Activated naive CD8-positive, alpha-beta T cell treated with anti-CD3 and anti-CD28 coated beads, Interleukin-2, amount 50 U/mL, for 24 hours (primary cell): ENCODE measurements at places on chromosomes 11 and 22.
A peak's percentile ranks its signal among the peaks of the same experiment; 100 is the strongest.

GRCh38 chr11:26142891-26143290 lies 189.0 kb upstream of the ANO3 start:
- DNase-seq = no peak
- H3K27ac ChIP-seq = no peak overlapping the region
- H3K27me3 ChIP-seq = no peaks in the 10 kb centered on the region
- no peaks in the 10 kb centered on the region for H3K4me1 ChIP-seq
- H3K36me3 ChIP-seq = no peaks in the 10 kb centered on the region

- peaks cover 33% of the 10 kb centered on the region for H3K4me1 ChIP-seq
- H3K36me3 ChIP-seq = no peaks in the 10 kb centered on the region
- DNase-seq = no peak
- no peak overlapping the region for H3K27ac ChIP-seq
These were observed 26.2 kb downstream of the EHF start for GRCh38 chr11:34647131-34647530.

DNA sequence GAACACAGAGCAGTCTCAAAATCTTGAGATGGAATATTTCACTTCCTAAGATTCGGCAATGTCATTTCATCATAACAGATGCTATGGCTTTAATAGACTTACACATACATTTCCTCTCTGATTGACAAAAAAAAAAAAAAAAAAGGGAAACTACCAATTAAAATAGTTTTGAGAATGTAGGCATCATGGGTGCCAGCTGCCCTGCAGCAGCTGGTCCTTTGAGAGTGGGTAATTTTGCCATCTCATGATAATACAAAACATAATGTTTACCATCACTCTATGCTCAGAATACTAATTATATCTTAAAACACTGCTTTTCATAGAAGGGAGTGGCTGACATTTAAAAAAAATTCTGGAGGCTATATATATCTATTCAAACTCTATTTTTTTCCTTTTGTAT lies 775.6 kb upstream of the CCDC90B start:
- no peaks in the 10 kb centered on the region for H3K4me1 ChIP-seq
- no peak for DNase-seq
- no peak overlapping the region for H3K27ac ChIP-seq

- no peaks in the 10 kb centered on the region for H3K4me1 ChIP-seq
- H3K4me3 ChIP-seq = no peak overlapping the region
- H3K27ac ChIP-seq = no peak overlapping the region
- no peaks in the 10 kb centered on the region for H3K27me3 ChIP-seq
- no peak for DNase-seq
These were observed 97.5 kb downstream of the TSPAN18 start for GRCh38 chr11:44824300-44824704.

- H3K4me3 ChIP-seq = peak overlapping the region; percentile 32
- H3K4me1 ChIP-seq = peaks cover 31% of the 10 kb centered on the region
- peak; percentile 56 for DNase-seq
- H3K27me3 ChIP-seq = no peaks in the 10 kb centered on the region
- H3K36me3 ChIP-seq = peaks cover 28% of the 10 kb centered on the region
- H3K27ac ChIP-seq = peak overlapping the region; percentile 67
These were observed 78.9 kb downstream of the FLI1 start for GRCh38 chr11:128772814-128773213.

DNA sequence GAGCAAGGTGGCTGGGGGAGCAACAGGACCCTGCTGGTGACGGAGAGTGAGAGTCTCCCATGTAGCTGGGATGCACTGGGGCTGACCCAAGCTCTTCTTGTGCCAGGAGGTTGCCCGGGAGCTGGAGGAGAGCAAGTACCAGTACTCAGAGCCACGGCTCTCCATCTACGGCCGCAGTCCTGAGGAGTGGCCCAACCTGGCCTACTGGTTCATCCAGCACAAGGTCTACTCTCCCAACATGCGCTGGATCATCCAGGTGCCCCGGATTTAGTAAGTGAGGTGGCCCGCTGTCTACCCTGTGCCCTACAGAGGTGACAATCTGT lies 40.4 kb downstream of the AMPD3 start:
- no peak overlapping the region for H3K4me3 ChIP-seq
- no peak overlapping the region for H3K27ac ChIP-seq
- no peaks in the 10 kb centered on the region for H3K27me3 ChIP-seq
- no peaks in the 10 kb centered on the region for H3K4me1 ChIP-seq
- DNase-seq = no peak
- H3K36me3 ChIP-seq = peaks cover 20% of the 10 kb centered on the region

GRCh38 chr11:81647374-81647773 lies 1086.3 kb downstream of the FAM181B start:
- no peak overlapping the region for H3K4me3 ChIP-seq
- no peak overlapping the region for H3K27ac ChIP-seq
- H3K27me3 ChIP-seq = peaks cover 19% of the 10 kb centered on the region
- no peak for DNase-seq
- H3K4me1 ChIP-seq = no peaks in the 10 kb centered on the region

DNA sequence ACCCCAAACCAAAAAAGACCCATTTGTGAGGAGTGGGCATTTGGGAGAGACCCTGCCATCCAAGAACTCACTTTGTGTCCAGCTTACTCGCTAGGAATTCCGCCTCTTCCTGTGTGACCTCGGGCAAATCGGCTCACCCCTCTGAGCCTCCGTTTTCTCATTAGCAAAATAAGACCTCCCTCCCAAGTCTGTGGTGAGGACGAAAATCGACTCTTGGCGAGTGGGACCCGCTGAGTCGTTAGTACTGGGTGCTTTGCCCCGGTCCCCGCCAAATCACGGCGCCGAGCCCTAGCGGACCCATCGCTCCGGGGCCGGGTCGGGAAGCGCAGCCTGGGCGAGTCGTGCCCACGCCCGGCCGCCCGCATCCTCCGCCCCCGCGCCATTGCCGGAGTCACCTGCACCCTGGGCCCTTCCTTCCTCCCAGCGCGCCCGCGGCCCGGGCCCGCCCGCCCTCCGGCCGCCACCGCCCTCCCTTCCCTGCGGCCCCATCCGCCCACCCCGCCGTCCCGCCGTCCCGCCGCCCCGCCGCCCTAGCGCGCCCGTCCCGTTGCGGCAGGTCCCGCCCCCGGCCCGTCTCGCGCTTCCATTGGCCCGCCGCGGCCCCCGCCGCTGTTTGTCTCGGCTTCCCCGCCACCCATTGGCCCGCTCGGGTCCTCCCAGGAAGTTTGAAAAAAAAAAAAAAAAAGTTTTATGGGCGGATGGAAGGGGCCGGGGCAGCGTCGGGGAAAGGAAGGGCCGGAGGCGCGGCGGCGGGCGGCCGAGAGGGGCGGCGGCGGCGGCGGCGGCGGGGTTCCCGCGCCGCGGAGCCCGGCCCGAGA lies 48.9 kb downstream of the TRIOBP start:
- peak overlapping the region; percentile 67 for H3K27ac ChIP-seq
- H3K27me3 ChIP-seq = no peaks in the 10 kb centered on the region
- peak overlapping the region; percentile 82 for H3K4me3 ChIP-seq
- peaks cover 37% of the 10 kb centered on the region for H3K4me1 ChIP-seq

DNA sequence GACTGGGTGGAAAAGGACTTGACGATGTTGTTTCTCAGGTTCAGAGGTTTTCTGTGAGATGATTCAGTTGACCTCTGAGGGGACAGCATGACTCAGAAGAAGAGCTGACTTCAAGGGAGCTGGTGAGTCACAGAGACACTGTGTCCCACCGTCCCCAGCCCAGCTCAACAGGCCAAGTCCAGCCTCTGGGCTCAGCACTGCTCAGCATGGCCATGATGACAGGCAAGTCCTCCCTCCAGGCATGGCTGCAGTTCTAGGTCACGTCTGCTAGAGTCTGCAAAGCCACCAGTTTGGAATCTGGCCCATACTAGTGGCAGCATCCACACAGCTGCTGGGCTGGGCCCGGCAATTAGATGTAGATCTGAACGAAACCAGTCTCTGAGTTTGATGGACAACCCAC lies 12.9 kb downstream of the TRIM29 start:
- no peak overlapping the region for H3K4me3 ChIP-seq
- peaks cover 5% of the 10 kb centered on the region for H3K27me3 ChIP-seq
- H3K4me1 ChIP-seq = no peaks in the 10 kb centered on the region
- peak; percentile 4 for DNase-seq

DNA sequence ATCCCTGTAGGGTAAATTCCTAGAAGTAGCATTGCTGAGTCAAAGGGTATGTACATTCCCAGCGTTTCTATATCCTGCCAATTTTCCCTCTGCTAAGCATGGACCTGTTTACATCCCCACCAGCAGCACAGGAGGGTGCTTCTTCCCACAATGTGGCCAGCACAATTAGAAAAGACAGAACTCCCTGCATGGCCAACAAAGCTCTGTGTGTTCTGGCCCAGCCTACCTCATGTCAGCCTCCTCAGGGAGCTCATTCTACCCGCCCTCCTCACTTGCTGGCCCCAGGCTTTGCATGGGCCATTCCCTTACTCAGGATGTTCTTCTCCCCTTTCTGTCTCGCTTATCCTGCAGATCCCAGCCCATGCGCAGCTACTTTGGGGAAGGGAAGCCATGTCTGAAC lies 186.1 kb downstream of the DSCAML1 start:
- H3K27ac ChIP-seq = no peak overlapping the region
- H3K4me1 ChIP-seq = peaks cover 24% of the 10 kb centered on the region
- no peaks in the 10 kb centered on the region for H3K36me3 ChIP-seq
- H3K27me3 ChIP-seq = no peaks in the 10 kb centered on the region
- H3K4me3 ChIP-seq = no peak overlapping the region

GRCh38 chr11:33449798-33450197 lies 192.6 kb downstream of the HIPK3 start:
- no peak overlapping the region for H3K4me3 ChIP-seq
- H3K27me3 ChIP-seq = peaks cover 4% of the 10 kb centered on the region
- no peak overlapping the region for H3K27ac ChIP-seq
- DNase-seq = no peak
- H3K4me1 ChIP-seq = no peaks in the 10 kb centered on the region
